ENCODE measurements at places on chromosomes 2 and 18.

- no peak for DNase-seq
Observed at GRCh38 chr2:145060876-145061275, 541.0 kb upstream of the ZEB2 start.

- no peak for DNase-seq
Observed at GRCh38 chr2:181241366-181241765, 215.8 kb upstream of the ITGA4 start.

- no peak for DNase-seq
Observed at GRCh38 chr2:70688427-70688826, 79.6 kb downstream of the ADD2 start.

DNA sequence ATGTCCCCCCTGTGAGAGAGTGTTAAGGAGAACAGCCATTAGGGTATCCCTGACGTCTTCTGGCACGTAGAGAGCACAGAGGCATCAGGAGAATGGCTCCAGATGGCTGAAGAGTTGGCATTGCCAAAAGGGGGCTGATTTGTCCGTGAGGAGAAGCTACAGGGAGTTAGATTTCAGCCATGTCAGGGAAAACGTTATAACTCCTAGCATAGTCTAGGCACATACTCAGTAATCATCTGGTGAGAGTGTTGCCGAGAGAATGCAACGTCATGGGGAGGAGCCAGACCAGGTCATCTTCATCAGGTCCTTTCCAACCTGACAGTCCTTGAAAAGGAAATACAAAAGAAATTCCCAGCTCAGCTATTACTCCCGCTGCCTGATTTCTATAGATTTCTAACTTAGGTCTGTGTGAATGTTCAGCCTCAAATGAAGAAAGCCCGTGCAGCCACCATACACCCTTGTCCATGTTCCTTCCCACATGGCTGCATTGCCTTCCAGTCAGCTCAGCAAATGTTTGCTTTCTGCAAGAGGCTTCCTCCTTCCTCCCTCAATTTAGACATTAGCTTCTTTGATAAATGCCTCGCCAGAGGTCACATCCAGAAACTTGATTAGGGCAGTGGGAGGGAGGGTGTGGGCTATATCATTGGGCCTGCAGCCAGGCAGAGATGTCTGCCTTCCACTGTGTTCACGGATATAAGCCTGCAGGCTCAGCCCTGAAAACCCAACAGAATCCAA lies 93.0 kb downstream of the STPG4 start:
- no peak for DNase-seq

DNA sequence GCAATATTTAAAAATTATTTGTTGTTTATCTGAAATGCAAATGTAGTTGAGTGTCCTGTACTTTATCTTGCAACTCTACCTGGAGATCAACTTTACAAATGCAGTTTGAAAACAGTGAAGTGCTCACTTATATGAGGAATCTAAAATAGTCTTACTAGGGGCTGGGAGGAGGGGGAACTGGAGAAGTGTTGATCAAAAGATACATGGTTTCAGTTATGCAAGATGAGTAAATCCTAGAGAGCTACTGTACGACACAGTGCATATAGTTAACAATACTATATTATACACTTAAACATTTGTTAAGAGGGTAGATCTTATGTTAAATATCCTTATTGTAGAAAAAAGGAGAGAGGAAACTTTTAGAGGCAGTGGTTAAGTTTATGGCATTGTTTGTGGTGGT lies 241.9 kb downstream of the BCL11A start:
- no peak for DNase-seq

DNA sequence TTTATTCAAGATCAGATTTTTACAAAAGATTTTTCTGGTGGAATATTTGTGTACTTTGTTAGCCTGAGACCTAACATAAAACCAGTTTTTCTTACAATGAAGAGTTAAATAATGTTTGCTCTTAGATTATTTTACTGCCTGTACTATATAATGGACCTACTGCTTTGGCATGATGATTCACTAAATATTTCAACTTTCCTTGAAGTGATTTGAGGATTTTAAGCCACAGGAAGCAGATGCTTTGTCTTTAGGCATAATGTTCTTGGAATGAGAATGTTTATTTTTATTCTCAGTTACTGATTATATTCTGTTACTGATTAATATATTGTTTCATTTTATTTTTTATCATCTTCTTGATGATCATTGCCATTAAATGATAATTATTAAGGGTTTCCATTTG lies 175.3 kb upstream of the LRP1B start:
- no peak for DNase-seq

DNA sequence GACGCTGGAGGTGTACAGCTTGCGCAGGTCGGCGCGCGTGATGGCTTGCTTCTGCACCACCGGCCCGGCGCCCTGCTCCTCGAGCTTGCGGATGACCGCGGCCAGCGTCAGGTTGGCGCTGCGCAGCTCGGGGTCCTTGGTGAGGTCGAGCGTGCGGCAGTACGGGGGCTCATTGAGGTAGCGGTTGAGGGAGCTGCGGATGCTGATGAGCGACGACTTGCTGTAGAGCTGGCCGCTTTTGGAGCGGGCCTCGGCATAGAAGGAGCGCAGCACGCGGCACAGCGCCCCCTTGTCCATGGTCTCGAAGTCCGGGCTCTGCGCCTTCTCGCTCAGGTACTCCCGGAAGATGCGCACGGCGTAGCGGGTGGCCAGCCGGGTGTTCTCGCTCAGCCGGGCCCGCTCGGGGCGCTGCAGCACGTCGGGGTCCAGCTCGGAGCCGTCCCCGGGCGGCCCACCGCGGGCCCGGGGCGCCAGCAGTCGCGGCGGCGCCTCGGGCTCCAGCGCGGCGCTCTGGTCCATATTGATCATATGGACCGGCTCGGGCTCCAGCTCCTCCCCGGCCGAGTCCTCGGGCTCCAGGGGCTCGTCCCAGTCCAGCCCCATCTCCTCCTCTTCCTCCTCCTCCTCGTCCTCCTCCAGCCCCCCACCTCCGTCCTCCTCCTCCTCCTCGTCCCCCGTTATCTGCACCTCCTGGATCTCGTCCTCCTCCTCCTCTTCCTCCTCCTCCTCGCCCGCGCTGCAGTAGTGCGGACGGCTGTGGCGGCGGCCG lies 523 bp downstream of the KCTD1 start:
- DNase-seq, result no peak

DNA sequence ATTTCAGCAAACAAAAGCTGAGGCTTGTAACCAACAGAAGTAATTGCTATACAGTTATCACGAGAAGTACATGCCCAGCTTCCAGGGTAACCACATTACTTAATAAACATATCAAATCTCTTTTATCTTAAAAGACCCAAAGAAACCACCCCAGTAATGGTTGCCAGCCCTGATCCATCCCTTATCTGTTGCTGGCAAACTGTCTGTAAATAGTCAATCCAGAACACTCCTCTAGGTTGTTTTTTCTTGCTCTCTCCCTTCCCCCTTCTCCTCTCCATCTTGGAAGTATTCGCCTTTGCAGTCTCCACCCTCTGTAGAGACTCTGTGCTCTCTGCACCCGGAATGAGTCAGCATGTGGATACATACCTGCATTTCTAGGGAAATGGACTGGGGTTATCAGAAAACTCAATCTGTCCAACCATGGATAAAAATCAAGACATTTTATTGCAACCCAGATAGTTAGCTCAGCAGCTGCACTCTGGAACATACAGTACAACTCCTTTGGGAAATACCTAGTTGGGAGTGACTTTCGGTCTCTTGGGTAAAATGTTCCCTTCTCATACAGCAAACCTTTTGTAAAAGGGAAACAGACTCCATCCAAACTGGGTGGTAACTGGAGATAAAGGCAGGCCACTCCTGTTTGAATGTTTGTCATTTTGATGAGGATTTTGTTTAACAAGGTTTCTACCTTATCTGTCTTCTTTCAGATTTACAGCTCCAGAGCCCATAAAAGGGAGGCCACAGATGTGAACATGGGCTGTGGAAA lies 123.5 kb upstream of the FOSL2 start:
- no peak for DNase-seq

DNA sequence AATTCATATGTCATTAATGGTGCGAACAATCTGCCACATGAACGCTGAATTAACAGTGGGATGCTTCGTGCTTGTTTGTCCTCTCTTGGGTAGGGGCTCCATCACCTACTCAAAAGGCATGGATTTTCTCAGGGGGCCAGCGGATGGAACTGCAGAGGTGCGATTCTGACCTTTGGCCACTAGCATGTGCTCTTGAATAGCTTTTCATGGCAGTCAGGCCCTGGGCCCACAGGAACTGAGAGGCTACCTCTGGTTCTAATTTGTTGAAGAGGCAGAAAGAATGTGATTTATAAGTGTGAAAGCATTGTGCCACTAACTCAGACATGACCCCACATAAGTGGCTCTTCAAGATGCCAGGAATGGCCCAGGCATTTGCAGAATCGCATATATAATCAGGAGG lies 283.2 kb downstream of the INSIG2 start:
- DNase-seq, result no peak

DNA sequence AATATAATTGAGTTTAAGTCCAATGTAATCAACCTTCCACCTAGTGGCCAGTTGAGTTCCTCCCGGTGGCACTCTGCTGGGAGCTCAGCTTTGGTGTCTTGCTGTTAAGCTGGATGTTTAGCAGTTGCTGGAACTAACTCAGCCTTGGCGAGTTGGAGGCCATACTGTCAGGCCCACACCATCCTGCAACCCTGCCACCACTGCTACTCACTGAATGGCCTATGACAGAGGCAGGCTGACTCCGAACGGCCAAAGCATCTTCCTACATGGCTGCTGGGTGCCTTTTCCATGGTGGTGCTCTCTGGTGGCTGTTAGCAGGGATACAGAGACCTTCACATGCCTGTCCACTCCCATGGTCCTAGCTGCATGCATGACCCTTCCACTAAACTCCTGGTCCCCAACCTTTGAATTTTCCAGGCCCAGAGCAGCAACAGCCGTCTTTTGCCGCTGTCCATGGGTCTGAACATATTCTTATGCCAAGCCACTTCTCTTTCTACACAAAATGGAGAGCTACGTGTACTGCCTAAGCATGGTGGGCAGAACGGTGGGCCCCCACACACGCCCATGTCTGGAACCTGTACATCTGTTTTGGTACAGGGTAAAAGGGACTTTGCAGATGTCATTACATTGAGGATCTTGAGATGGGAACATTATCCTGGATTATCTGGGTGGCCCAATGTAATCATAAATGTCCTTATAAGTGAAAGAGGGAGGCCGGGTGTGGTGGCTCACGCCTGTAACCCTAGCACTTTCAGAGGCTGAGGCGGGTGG lies 15.0 kb upstream of the TRAF3IP1 start:
- no peak for DNase-seq

DNA sequence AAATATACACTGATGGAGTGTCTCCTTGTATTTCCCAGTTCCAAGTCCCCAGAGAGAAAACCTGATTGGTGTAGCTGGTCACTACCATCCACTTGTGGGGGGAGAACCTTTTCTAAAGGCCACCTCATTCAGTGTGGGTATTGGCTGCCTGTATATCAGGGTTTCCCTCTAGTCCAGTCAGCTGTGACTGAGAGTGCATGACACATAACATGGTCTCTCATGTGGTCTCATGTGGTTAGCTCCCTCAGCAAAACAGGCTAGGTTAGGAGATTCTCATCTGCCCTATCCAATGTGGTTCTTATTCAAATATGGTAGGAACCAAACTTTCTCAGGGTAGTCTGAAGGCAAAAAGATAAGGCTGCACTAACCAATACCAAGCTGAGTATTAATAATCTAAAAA lies 4.1 kb upstream of the GORASP2 start:
- no peak for DNase-seq

GRCh38 chr2:98854682-98855081 lies 81.3 kb downstream of the CRACDL start:
- DNase-seq, result no peak

DNA sequence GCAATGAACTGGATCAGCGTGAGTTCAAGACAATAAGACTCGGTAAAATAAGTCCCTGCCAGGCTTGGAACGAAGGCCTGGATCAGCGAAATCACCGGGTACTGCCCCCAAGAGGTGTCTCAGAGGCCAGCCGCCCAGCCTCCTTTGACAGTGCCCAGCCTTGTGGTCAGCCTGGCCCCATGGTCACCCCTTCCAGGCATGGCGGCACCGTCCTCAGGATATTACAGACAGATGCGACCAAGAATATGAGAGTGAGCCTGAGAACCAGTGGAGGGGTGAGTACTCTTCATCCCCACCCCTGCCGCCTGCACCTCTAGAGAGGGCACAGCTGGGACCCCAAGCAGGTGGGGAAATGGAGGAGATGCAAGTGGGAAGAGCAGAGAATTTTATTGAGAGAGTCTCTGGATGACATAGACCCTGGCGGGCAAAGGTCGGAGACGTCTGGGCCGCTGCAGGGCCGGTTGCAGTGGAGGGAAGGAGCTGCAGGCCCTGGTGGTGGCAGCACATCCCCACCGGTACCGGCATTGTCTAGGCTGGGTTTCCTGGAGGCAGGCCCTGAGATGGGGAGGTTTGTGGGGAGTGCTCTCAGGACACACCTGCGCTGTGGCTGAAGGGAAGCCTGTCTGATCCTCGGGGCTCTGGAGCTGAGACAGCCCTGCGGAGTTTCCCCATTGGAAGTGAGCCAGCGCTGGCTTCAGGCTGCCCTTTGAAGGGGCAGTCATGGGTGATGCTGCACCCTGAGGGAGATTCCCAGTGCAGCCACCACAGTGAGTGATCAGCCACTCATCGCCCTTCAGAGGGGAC lies 190.0 kb downstream of the SEPTIN10 start:
- DNase-seq, result no peak

- no peak for DNase-seq
Observed at GRCh38 chr2:193371200-193371599, 1176.5 kb upstream of the TMEFF2 start.

- DNase-seq, result peak; percentile 48
Observed at GRCh38 chr2:145849466-145849865, 1329.5 kb upstream of the ZEB2 start.

DNA sequence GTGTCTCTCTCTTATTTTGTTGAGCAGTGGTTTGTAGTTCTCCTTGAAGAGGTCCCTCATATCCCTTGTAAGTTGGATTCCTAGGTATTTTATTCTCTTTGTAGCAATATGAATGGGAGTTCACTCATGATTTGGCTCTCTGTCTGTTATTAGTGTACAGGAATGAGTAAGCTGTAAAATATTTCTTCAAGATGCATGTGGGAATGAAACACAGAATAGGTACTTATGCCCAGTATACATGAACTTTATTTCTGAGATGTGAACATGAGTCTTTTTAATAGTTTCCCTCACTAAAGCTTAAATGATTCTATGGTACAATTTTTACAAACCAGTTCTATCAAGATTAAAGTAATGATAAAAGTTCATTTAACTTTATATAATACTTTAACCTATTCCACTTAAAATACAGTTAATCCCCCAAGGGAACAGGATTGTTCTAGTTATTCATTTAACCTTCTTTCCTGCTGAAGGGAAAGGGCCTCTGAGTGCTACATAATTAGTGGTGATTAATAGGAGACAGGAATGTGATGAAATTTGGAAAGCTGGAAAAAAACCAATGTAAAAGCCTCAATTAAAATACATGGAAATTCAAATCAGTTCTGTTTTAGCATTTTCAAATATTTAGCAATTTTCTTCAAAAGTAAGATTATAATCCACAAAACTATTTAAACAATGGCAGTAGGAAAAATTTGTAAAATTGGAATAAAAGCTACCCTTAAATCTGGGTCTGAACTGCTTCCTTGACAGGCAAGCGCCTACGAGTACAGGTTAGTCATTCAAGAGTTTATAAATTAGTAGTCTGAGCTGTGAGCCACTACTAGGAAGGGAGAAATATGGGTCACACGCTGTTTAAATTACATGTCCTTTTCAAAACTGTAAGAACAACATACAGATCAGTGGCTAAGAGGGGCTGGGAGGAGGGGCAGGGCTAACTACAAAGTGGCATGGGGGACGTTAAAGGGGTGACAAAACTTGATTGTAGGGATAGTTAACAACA lies 28.9 kb downstream of the SPIRE1 start:
- DNase-seq, result no peak

- no peak for DNase-seq
Observed at GRCh38 chr2:2107627-2108026, 223.4 kb downstream of the MYT1L start.

GRCh38 chr2:39466311-39466710 lies 29.2 kb upstream of the MAP4K3 start:
- DNase-seq, result no peak

GRCh38 chr2:41927581-41928264 lies 120.1 kb upstream of the PKDCC start:
- no peak for DNase-seq

All from NCI-H1092 treated with DMSO at 0.1 percent for 48 hours (cell line).